Activated CD4-positive, CD25-positive, alpha-beta regulatory T cell (primary cell): ENCODE measurements at places on chromosomes 2 and 18.

DNA sequence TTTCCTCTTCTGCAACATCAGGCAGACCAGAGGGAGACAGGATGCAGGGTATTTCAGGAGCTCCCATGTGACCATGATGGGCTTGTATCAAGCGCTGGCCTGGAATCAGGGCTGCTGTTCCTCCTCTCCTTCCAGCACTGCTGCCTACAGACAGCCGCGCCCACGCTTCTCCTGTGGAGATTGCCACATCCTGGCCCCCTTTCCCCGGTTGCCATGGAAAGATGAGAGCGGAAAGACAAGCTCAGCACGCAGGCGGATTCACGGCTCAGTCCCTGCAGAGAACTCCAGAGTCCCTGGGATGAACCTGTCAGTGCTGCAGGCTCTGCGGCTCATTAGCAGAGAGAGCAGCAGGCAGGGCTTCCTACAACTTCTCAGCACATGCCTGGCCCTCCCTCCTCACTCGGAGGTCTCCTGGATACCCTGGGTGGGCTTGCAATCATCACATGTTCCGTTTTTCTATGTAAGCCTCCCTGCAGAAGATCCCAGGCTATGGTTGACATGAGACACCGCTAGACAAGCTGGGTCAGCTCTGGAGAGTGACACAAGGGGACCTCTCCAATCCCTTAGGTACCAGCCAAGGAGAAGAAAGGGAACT, 497.8 kb upstream of the MYT1L start:
- no peak for DNase-seq

DNA sequence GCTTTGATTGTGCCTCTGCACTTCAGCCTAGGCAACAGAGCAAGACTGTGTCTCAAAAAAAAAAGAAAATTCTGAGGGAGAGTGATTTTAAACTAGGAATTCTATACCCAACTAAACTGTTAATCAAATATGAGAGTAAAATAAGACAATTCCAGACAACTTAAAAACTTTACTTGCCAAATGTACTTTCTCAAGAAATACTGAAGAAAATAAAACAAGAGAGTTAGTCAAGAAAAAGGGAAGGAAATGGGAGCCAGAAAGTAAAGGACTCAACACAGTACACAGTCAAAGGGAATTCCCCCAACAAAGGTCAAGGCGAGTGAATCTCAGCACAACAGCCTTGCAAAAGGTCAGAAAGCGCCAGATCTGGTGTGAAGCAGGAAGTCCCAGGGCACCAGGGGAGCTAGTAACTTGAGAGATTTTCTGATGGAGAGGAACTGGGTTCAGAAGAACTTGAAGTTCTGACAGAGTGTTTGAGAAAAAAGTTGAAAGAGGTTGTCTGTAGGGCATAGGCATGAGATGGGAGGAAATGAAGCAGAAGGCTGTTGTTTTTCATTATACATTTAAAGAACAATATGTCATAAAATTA, 22.6 kb upstream of the TBC1D8 start:
- no peak for DNase-seq

GRCh38 chr2:156470975-156471583, 34.9 kb downstream of the GPD2 start:
- DNase-seq, result no peak

DNA sequence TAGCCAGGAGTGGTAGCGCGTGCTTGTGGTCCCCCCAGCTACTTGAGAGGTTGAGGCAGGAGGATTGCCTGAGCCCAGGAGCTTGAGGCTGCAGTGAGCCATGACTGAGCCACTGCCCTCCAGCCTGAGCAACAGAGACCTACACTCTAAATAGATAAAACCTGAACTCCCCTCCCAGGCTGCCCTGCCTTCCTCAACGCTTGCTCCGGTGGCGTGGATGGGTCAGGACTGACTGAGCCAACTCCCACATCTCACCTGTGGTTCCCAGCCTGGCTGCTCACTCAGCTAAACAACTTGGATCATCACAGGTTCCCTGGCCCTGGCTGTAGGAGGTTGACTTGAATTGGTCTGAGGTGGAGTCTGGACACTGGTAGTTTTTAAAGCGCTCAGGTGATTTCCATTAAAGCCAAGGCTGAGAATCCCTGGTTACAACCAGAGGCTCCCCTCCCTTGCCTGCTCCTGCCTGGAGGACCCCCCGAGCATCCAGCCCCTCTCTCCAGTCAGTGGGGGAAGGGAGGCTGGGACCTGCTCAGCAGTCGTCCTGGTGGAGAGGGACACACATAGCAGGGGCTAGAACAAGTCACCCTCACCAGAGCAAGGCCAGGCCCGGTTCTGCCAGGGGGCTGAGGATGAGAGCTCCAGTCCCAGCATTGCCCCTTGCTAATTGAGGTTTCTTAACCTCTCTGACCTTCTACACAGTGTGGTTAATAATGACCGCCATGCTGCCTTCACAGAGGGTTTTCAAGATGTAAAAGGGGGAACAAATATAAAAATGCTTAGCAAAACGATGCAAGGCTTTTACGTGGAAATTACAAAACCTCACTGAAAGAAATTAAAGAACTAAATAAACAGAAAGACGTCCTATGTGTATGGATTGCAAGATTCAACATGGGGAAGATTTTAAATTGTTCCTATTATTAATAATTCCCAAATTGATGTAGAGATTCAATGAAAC, 46.9 kb upstream of the TAF1B start:
- no peak for DNase-seq

- no peak for DNase-seq
These were observed 20.2 kb upstream of the POLE4 start for GRCh38 chr2:74938264-74938663.

DNA sequence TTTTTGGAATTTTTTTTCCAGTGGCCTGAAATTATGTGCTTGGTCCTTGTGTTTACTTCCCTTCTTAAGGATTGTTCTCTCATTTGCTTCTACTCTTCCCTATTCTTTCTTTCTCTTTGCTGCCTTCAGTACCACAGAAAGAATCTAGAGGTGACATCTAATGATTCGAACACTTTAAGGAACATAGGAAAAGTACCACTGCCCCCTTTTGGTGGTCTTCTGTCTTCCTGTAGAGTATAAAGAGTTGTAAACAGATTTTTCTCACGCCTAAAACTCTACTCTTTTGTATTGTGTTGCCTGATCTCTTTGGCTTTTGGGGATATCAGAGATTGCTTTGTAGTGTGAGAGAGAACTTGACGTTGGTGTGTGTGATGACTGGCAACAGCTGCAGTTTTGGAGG, 7.0 kb upstream of the SCTR start:
- no peak for DNase-seq

DNA sequence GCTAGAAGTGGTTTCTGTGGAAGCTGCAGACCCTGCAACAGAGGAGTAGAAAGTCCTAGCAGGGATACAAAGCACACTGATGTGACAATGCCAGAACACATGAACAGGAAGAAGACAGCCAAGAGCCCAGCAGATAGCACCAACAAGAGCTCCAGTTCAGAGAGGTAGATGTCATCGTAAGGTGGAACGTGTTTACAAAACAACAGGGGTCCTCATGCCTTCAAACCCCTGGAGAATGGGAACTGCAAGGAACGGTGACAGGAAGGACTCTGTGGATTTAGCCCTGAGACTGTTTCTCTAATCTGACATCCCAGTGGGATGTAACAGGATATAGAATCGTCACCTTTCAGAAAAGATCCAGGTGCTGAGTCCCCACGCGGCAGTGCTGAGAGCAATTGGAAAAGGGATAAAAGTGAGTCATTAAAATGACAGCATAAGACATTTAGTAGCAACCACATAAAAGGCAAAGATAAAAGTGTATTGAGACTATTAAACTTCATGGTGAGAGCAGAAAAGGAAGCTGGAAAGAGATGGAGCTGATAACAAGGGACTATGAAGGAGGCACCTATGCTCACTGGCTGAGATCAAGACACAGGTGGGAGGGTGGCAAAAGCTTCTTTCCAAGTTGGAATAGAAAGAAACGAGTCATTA, 195.2 kb downstream of the FBXO15 start:
- DNase-seq, result no peak

DNA sequence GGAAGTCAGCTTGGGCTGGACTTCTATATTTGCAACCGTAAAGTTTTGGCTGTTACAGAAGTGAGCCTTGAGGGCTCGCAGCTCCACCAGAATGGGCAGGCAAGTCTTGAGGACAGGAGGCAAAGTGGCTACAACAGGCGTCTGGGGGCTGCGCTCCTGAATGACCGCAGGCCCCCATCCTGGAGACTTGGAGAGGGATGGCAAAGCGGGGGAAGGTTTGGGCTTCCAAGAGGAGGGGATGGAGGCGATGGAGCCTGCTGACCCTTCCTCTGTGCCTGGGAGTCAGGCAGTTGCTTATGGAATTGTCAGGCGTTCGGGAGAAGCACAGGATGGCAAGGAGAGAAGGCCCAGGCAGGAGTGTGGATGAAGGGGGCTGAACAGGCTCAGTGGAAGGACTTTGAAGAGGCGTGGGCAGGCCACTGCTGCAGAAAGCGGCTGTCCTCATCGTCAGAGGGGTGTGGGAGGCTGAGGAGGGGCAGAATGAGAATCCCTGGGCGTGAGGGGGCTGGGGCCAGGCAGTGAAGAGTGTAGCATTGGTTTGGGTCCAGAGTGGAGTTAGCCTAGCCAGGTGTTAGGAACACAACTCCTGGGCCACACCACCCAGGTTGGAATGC, 72.3 kb downstream of the INHBB start:
- no peak for DNase-seq

GRCh38 chr2:19355931-19356544, 2.4 kb downstream of the OSR1 start:
- DNase-seq, result no peak

GRCh38 chr2:165872101-165872791, 78.2 kb upstream of the GALNT3 start:
- no peak for DNase-seq

- DNase-seq, result no peak
These were observed 11.8 kb downstream of the NDUFA10 start for GRCh38 chr2:240013343-240013742.

GRCh38 chr2:129821445-129821844, 158.0 kb upstream of the RAB6C start:
- no peak for DNase-seq

- DNase-seq, result no peak
These were observed 56.6 kb downstream of the GDF7 start for GRCh38 chr2:20723543-20723942.

- DNase-seq, result no peak
These were observed 304.7 kb upstream of the TMEFF2 start for GRCh38 chr2:192499476-192499875.

DNA sequence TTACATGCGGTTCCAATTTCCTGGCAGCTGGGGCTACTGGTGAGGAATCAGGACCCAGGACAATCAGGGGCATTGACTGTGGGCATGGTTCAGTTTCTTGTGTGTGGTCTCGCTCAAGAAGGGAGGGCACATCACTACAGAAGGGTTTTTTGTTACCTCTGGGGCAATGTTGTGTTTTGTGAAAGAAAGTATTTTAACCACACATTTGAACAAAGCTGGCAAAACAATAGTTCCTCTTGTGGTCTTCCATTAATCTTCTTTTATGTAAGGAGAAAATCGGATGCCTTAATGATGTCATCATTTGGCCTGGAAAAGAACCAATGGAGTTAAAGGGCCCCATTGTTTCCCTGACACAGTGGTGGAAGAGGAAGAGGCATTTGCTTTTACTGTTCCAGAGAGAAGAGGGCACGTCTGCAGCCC, 197.4 kb downstream of the SH3BP4 start:
- no peak for DNase-seq

DNA sequence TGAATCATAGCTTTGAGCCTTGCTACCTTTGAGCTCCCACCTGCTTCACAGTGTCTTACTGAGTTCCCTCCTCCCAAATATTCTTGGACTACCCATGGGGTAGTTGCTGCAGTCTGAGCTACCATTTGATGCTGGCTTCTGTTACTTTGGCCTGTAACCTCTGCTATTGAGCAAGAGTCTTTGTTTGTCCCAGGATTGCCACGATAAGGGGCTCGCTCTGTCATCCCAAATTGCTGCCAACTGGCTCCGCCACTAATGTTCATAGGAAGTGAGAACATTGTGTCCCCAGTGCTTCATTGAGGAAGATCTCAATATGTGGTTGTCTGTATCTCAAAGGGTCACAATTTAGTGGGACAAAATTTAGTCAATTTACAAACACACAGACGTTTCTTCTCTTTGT, 103.8 kb downstream of the TRIM43 start:
- DNase-seq, result no peak

DNA sequence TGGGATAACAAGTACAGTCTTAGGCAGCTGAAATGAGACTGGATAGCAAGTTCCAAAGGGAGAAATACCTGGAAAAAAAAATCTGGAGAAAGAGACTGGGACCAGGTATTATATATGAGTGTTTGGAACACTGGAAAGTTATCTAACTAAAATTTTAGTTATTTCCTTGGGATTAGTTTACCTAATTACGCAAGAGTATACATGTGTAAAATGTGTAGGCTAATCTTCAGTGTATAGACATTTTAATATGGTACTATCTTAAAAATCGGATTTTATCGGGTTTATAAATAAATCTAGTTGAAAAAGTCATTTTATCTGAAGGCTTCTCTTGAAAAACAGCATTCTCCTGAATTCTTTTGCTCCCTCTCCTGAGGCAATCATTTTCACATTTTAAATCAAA, 3.9 kb downstream of the EPB41L5 start:
- DNase-seq, result no peak

DNA sequence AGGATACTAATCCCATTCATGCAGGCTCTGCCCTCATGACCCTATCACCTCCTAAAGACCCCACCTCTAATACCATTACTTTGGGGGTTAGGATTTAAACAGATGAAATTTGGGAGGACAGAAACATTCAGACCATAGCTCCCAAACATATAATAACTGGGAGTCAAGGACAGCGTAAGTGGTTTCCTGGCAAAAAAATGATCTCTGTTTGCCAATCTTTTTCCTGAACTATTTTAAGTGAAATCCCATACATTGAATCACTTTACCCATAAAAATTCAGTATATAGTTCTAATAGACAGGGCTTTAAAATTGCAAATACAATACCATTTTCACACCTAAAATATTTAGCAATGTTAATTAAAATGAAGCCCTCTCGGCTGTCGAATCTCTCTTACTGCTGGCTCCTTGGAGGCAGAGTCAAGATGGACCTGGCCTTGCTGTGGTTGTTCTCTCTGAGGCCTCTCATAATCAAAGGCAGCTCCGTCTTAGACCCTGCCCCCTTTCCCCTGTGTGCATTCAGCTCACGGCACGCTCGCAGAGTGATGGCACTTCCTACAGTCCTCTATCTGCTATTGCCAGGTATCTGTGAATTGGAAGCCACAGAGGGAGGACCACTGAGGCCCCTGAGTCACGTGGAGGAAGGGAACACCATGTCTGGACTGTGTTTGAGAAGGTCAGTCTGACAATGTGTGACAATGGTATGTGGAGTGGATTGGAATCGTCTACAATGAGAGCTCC, 132.3 kb downstream of the UXS1 start:
- DNase-seq, result no peak

DNA sequence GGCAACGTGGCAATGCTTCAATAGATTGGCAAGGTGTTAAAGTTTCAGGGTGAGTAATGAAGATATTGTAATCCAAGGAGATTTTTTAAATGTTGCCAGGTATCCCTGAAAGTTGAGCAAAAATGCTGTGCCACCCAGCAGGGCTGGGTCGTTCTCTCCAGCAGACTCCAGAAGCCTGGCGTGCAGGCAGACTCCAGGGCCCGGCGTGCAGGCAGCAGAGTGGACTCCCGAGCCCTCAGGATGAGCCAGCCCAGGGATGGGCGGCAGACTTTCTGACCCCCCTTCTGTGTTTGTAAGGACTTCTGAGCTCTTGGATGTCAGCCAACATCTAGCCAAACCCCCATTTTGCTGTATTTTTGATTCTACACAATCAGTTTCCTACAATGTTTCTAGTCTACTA, 289.1 kb downstream of the ZNF516 start:
- DNase-seq, result no peak

- no peak for DNase-seq
These were observed 11.3 kb downstream of the NCL start for GRCh38 chr2:231452799-231453508.

GRCh38 chr18:59276047-59276446, 2.8 kb upstream of the RAX start:
- no peak for DNase-seq
